ENCODE measurements at places on chromosomes 5 and 9.

- no peak for DNase-seq
These were observed 42.0 kb downstream of the ACO1 start for GRCh38 chr9:32426278-32426939.

GRCh38 chr5:91864962-91865361, 481.8 kb upstream of the ARRDC3 start:
- no peak for DNase-seq

- DNase-seq = no peak
These were observed 28.1 kb upstream of the RNU6ATAC start for GRCh38 chr9:134192311-134192950.

DNA sequence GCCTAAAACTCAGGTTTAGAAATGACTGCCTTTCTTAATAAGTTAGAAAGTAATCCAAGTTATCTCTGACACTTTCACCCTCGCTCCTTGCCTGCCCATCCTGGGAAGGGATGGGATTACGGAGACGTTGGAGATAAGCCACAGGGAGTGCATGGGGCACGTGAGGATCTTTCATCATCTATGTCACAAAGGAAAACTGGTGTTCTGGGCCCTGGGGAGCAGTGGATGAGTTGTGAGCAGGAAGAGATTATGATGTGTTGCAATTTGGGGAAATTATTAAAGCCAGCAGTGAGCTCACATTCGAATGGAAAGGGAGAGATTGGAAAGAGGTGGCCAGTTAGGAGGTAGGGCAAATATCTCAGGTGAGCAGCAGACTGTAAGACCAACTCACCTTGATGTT, 12.8 kb downstream of the AFAP1L1 start:
- no peak for DNase-seq

GRCh38 chr5:143619040-143619439, 192.9 kb upstream of the HMHB1 start:
- DNase-seq = no peak

DNA sequence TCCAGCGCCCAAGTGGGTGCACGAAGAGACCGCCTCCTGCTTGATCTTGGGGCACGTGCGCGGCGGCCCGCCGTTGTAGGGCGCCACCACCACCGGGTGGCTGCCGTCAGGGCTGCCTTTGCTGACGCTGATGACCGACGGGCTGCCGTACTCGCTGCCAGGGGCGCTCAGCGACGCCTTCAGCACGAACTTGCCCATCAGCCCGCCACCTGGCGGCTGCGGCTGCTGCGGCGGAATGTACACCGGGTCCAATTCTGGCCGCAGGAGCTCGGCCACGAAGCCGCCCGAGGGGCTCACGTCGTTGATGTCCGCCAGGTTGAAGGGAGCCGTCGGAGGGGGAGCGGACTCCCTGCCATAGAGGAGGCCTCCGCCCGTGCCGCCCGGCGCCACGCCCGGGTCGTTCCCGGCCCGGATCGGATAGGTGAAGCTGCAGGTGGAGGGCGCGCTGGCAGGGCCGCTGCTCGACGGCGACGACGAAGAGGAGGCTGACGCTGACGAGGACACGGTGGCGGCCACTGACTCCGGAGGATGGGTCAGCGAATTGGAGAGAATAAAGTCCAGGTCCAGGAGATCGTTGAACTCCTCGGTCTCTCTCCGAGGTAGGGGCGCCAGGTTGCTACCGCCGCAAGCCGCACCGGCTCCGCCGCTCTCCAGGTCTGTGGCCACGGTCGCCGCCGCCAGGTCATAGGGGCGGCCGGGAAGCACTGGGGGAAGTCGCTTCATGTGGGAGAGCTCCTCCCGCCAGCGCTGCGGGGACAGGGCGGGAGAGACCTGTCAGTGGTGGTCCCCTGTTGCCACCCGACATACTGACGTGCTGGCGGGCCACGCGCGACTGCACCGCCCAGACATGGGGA, 1.8 kb downstream of the KLF4 start:
- DNase-seq = no peak

GRCh38 chr9:32606811-32607210, 28.7 kb downstream of the TAF1L start:
- no peak for DNase-seq

GRCh38 chr5:31036411-31036810, 157.1 kb upstream of the CDH6 start:
- no peak for DNase-seq

DNA sequence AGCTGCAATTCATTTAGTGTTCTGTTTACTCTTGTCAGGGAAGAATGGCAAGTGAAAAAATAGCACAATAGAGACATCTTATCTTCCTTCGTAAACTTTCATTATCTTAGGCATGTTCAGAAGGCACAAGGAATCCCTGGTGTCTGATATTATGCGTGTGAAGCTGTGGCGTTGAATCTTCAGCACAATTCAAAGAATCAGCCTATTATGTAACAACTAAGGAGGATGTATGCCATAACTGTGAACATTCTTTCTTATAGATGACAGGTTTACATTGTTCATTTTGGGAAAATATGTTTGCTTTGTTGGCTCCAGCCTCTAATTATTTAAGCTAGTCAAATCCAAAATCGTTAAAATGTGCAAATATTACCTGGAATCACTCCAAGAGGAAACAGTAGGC, 446.1 kb downstream of the ANXA1 start:
- DNase-seq = no peak

DNA sequence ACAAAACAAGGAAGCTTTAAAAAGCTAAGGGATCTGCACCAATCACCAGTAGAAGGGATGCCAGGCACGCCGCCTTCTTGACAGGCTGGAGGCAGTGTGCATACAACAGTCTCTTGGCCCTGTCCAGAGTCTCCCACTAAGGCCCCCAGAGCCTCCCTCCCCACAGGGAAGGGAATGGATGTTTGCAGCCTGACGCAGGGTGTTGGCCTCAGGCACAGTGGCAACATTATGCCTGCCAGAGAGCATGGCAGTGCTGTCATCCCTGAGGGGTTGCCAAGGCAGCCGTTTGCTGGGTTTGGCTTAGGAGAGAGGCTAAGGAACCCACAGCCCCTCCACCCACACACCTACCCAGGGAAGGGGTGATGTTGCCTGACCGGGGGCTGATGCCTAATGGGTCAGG, 4.8 kb downstream of the HBEGF start:
- no peak for DNase-seq

Measured in activated naive CD4-positive, alpha-beta T cell treated with Interleukin-2 at 50 U/mL for 16 hours (primary cell).